Right renal cortex interstitium (tissue), 3 donors: ENCODE measurements at places on chromosomes 2 and 18.

GRCh38 chr18:31510319-31510718 is 12.3 kb downstream of the DSG2 start:
- DNase-seq, result no peak

DNA sequence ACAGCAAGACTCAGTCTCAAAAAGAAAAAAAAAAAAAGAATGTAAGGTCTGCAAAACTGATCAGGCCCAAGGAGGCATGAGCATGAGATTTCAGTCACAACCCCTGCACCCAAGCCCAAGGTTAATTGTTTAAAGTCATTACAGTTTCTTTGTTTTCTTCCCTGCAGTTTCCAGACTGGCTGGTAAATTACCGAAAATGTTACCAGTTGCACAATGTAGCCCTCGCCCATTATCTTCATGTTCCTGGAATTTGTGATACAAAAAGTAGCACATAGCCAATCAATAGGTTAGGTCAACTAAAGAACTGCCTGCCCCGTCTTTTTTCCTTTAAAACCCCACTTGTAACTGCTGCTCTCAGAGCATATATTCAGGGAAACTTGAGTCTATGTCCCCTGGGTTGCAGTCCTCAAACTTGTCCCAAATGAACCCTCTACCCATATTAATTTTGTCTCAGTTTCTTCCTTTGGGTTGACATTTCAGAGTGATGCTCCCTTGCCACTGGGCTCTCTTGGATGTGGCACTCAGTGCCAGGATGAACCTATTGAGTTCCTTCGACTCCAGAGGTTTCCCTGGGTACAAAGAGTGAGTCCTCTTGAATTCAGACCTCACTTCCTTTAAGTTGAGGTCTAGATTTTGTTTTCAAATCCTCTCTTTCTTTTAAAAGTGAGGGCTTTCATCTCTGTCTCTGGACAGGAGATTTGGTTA is 216.2 kb upstream of the HS6ST1 start:
- DNase-seq, result no peak

DNA sequence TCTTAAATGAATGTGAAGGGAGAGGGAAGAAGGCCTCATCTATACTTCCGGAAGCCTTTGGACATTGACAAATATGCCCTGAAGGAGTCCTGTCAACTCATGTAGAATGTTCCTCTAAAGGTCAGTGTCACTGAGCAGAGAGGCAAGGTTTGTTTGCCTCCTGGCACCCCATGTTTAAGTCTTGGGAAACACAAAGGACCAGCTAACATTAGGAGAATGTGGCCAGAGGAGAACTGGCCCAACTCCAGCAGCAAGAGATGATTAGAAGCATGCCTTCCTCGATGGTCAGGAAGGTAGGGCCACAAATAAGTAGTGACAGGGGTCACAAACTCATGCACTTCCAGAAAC is 5.7 kb downstream of the DYSF start:
- no peak for DNase-seq

- no peak for DNase-seq
Measured at GRCh38 chr2:163774862-163775261, 39.1 kb upstream of the FIGN start.

DNA sequence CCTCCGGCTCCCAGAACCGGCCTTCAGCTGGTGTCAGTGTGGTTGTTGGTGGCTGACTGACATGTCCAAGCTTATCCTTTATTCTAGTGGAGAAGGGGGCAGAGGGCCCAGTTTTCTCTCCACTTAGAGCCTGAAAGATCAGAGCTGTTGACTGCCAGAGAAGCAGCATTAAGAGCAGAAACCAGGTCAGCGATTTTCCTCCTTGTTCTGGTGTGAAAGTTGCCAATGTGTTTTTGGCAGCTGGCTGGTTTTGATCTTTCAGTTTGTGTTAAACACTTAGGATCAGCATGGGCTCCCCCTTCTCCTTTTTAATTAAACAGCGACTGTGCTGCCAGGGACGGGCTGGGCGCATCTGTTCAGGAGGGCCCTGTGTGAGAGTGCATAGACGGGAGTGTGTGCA is 100.9 kb downstream of the ASAP2 start:
- no peak for DNase-seq

- no peak for DNase-seq
Measured at GRCh38 chr2:152559008-152559407, 158.3 kb downstream of the PRPF40A start.

- DNase-seq, result no peak
Measured at GRCh38 chr2:135230150-135230549, 178.1 kb downstream of the RAB3GAP1 start.

GRCh38 chr2:121256720-121257479 is 28.1 kb downstream of the TFCP2L1 start:
- no peak for DNase-seq

- no peak for DNase-seq
Measured at GRCh38 chr2:28624793-28625701, 126.6 kb upstream of the PPP1CB start.

DNA sequence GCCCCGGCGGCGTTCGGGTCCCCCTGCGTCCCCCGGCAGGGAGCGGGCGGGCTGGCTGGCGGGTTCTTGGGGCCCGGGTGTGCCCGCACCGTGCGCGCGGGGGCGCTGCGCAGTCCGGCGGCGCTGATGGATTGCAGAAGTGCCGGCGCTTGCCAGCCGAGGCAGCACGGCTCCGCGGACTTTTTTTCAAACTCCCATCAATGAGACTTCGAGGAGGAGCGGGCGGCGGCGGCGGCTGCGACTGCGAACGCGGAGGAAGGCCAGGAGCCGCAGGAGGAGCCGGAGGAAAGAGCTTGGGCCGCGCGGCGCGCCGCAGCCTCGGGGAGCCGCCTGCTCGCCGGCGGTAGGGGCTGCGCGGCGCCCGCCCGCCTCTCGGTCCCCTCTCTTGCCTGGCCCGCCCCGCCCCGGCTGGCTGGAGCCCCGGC is at the start of gene GLI2:
GLI2 (plus strand) TSS at position 123 of the 425 bp plus-strand sequence. CDS start 61,453 bp downstream, outside the sequence.
- no peak for DNase-seq

GRCh38 chr2:217071416-217071815 is 211.6 kb upstream of the TNP1 start:
- DNase-seq, result no peak

DNA sequence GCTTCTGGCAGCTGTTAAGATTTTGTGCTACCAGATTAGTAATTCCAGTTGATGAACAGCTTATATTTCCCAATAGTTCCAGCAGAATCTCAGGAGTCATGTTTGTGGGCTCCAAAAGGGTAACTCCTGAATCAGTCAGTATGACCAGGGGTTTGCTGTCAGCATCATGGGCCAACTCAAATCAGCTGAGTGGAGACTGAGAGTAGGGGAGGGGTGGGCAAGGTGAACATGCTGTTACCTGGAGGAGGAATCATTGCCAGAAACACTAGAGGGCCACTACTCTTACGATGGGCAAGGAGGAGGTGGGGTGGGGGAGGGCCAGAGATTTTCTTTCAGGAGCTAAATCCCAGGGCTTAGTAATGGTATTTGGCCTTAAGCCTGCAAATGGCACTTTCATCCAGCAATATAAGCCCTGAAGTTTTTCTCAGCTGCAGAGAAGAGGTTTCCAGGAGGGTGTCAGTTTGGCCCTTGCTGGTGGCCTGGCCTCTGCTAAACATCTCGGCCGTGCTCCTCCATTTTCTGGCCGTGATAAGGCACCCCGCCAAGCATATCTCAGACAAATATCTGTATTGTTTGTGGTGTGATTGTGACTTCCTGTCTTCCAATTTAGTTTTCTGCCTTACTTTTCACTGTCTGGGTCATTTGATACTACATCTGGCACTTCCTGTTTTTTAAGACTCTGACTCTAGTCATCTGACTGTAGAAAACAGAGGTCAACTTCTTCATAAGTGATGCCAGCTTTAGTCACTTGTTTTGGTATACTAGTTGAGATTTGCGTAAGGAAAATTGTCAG is 120.5 kb upstream of the CXCR4 start:
- DNase-seq, result no peak

- DNase-seq, result no peak
Measured at GRCh38 chr18:30595942-30596341, 446.6 kb downstream of the DSC3 start.

DNA sequence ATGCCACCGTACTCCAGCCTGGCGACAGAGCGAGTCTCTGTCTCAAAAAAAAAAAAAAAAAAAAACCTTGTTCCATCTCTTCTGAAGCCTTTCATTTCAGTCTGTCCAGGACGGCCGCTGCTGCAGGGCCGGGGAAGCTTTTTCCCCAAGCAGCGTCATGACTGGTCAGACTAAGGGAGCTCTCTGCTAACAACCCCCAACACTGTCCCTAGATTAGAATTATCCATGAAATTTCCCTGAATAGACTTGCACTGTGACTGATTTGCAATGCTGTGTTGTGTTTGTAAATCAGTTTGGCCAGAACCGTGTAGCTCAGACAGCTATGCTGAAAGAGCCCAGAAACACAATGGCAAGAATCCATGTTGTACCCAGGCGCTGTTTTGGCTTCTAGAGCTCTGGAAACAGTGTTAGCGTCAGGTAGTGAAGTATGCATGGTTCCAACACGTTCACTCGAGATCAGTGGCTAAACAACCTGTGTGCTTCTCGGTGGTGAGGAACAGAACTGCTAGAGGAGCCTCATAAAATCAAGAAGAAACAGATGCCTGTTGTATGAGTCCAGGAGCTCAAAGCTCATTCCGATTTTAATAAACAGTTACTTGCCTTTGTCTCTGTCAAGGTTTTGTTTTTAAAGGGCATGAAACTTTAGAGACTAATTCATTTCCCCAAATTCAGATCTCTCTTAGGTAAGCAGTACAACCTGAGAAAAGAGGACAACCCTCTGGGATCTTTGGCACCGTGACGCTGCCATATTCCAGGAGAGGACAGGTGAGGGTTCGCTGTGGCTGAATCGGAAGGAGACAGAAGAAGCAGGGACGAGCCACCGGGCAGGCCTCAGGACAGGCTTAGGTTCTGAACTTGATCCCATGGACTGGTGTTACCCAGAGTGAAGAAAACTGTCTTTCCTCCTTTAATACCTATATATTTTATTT is 43.5 kb downstream of the GORASP2 start:
- DNase-seq, result no peak

DNA sequence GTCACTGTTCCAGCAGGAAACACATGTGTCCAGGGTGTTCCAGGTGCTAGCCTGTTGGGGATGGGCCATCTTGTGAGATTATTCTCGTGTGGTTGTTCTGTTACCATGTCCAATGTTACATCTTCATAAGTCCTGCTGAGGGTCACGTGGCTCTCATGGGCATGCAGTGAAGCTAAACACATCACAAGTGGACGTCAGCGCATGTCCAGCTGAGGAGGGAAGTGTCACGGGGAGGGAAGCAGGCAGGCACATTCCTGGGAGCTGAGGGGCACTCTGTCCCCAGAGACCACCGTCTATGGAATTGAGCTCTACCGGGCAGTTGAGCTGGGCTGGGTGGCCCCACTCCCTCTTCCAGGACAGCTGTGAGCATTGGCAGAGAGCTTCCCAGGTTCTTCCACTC is 155.3 kb upstream of the TWIST2 start:
- DNase-seq, result no peak

- no peak for DNase-seq
Measured at GRCh38 chr2:54559593-54560145, 103.5 kb downstream of the SPTBN1 start.

DNA sequence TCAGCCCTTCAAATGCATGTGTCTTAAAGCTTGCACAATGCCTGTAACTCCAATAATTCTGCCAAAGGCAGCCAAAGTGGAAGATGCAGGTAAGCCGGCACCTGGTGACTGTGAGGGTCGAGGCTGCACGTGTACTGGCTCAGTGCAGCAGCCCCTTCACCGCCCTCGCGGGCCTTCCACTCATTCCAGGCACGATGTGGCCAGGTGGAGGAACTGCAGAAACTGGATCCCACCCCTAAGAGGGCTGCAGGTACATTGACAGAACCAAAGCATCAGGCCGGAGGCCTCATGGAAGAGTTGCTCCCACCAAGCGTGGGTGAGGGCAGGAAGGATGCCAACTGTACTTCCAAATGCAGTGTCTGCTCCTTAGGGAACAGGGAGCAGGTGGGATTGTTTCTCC is 253.4 kb downstream of the HDAC4 start:
- no peak for DNase-seq

DNA sequence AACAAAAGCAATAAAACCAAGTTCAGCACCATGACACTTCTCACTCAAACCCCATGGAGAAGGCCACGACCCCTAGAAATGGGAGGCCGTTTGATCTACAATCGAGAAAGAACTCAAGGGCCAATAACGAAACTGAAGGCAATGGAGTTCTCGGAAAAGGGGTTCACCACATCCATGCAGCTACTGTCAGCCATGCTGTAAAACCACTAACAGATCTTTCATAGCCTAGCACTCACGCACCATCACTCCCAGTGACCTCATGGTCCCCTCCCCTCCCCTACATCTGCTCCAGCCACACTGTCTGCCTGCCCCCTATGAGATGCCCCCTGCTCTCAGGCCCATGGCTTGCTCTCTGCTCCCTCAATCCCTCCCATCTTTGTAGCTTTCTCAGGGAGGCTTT is 135.3 kb downstream of the TMEM163 start:
- DNase-seq, result no peak

DNA sequence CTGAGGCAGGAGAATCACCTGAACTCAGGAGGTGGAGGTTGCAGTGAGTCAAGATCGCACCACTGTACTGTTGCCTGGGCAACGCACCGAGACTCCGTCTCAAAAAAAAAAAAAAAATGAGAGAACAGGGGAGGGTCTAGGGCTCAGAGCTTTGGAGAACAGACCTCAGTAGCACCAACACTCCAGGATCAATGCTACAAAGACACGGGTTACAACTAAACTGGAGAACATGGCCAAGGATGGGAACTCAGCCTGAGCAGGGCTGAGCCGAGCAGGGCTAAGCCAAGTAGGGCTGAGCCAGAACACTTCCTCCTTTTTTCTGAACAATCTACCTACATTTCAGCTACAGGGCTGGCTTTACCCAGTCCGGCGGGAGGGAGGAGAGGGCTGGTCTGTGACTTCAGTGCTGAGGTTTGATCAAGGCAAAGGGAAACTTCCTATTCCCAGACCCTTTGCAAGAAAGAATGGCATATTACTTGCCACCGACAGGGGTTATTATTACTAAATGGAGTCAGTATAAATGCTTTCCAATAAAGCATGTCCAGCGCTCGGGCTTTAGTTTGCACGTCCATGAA is 2.9 kb upstream of the CASP8 start:
- DNase-seq, result no peak

DNA sequence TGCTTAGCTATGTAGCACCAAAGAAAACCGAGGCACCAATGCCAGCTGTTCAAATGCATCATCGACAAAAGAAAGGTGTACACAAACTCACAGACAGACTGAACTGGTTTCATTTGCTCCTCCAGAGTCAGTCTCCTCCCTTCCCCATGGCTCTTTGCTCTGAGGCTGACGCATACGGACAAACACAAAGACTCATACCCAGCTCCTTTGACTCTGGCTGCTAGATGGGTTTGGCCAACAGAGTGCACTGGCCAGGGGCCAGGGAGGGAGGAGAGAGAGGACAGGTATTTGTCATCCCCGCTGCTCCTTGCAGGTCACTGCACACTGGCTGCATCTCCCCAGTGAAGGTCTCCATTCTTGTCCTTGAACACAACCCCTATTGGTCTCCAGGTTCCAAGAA is 40.7 kb downstream of the DNER start:
- DNase-seq, result no peak

DNA sequence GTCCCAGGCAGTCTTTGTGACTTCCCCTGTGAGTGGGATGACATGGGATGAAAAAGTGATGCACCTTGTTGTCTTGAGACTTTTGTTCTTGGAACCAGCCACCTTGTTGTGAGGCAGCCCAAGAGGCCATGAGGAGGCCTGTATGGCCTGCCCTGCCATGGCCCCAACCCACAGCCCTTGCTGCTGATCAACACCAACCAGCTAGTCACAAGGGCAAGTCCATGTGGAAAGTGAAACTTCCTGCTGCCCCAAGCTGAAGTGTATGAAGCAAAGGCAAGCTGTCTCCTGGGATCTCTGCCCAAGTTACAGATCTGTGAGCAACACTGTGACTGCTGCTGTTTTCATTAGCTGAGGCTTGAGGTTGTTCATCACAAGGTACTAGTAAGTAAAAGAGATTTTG is 21.6 kb downstream of the TMEM18 start:
- no peak for DNase-seq

- DNase-seq, result no peak
Measured at GRCh38 chr2:7071916-7072556, 154.8 kb downstream of the RNF144A start.
